ENCODE measurements at places on chromosomes 16 and 17.

- DNase-seq = no peak
- H3K4me1 ChIP-seq = peaks cover 11% of the 10 kb centered on the region
- peak overlapping the region; percentile 25 for H3K4me3 ChIP-seq
- H3K27me3 ChIP-seq = no peaks in the 10 kb centered on the region
- no peaks in the 10 kb centered on the region for H3K36me3 ChIP-seq
Measured at GRCh38 chr17:15966183-15966878, 21.4 kb downstream of the ADORA2B start.

DNA sequence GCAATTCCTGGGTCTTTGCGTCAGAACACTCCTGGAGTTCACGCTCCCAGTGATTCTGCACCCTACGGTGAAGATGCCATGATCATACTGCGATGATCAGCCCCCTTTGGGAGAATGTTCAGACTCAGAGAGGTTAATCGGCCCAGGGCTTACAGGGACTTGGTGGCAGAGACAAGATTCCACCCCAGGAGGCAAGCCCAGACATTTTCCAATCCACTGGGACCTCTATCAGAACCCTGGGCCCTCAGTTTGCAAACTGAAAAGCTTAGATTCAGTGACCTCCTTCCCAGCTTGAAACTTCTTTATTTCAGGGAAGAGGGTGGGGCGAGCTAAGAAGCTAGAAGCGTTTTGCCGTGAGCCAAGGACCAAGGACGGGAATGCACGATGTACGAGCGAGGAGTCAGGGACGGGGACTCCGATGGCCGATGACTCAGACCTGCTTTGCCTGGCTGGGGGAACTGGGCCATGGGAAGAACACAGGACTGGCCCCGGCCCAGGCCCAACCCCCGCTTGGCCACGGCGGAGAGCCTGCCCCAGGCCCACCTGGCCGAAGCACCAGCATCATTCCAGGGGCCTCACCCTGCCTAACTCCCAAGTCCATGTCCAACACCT lies 34.7 kb downstream of the SOCS3 start:
- H3K36me3 ChIP-seq = no peaks in the 10 kb centered on the region
- H3K4me3 ChIP-seq = peak overlapping the region; percentile 32
- H3K27ac ChIP-seq = peak overlapping the region; percentile 92
- peaks cover 42% of the 10 kb centered on the region for H3K4me1 ChIP-seq

GRCh38 chr16:22357635-22357971 lies 16.8 kb downstream of the CDR2 start:
- no peaks in the 10 kb centered on the region for H3K27me3 ChIP-seq
- H3K4me1 ChIP-seq = peaks cover 16% of the 10 kb centered on the region
- peaks cover 6% of the 10 kb centered on the region for H3K36me3 ChIP-seq

DNA sequence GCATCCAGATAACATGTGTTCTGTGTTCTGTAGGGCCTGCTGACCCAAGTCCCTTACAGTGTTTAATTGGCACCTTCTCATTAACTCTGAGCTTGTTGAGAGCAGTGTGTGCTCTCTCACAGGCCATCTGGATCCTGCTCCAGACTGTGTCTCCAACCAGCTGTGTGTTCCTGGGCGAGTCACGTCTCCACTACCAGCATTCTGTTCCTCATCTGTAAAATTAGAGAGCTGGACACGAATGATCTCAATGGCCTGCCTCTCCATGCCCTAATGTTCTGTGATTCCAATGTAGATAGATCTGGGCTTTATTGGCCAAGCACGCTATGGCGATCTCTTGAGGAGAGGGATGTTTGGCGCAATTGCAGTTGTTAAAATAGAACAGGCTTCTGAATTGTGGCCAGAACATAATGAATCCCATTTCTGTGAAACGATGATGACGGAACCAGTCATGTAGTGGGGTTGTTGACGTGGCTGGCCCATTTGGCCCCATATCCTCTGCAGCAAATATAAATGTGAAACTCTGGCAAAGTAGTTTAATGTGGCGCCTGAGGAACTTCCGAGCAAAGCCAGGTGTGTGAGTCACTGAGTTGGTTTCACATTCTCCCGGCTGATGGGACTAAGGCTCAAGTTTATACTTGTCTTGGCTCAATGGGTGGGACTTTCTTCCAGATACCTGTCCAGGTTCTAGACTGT lies 22.2 kb downstream of the TBX4 start:
- no peak overlapping the region for H3K4me3 ChIP-seq
- H3K36me3 ChIP-seq = no peaks in the 10 kb centered on the region
- no peak for DNase-seq
- H3K4me1 ChIP-seq = no peaks in the 10 kb centered on the region
- H3K27me3 ChIP-seq = peaks cover 63% of the 10 kb centered on the region

GRCh38 chr16:3045758-3046640 lies at the start of gene MMP25:
Gene MMP25, plus strand, starts transcription at chr16:3046561. Its CDS starts 357 bp downstream, at chr16:3046918.
- H3K27me3 ChIP-seq = peaks cover 98% of the 10 kb centered on the region
- H3K4me3 ChIP-seq = peak within 1 kb of the TSS; percentile 69
- peaks cover 22% of the 10 kb centered on the region for H3K4me1 ChIP-seq
- no peaks in the 10 kb centered on the region for H3K36me3 ChIP-seq

- no peaks in the 10 kb centered on the region for H3K27me3 ChIP-seq
- DNase-seq = no peak
- H3K4me3 ChIP-seq = no peak overlapping the region
- no peak overlapping the region for H3K27ac ChIP-seq
- H3K4me1 ChIP-seq = peaks cover 65% of the 10 kb centered on the region
- peaks cover 11% of the 10 kb centered on the region for H3K36me3 ChIP-seq
Measured at GRCh38 chr17:4854111-4854681, 21.1 kb downstream of the MINK1 start.
